ENCODE measurements at places on chromosomes 2 and 18.

- DNase-seq = no peak
Observed at GRCh38 chr2:65231892-65232477, 4.4 kb downstream of the ACTR2 start.

- no peak for DNase-seq
Observed at GRCh38 chr18:2974731-2975130, 38.2 kb downstream of the LPIN2 start.

DNA sequence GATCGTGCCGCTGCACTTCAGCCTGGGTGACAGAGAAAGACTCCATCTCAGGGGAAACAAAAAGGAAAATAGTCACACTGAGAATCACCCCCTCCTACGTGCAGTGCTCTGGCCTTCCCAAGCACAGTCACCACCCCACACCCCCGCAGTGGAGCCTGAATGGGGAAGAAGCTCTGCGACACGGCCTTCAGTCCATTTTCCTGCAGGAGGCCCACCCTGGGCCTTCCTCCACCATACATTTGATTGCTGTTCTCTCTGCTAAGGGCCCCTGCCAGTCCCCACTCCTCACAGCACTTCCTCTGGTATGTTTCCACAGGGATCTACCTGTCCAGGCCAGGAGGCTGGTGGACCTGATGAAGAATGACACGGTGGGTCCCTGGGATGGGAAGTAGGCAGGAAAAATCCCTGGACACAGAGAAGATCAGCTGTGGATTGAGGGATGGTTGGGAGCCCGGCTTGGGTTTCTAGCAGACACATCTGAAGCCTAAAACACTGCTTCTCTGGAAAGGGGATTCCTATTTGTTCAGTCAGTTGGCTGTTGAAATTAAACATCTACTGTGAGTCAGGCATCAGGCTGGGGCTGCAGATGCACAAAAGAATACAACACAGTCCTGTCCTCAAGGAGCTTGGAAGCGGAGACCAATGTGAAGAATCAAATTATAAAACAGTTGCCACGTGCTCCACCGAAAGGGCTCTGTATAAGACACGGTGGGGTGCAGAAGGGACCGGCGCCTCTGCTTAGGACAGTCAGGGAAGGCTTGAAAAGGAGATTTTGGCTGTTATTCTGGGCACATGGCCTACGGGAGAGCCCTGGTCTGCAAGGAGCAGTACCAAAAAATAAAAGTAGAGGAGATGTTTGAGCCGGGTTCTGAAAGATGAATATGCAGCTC lies 82.2 kb downstream of the PLB1 start:
- no peak for DNase-seq

GRCh38 chr18:13642440-13642827 lies 83.9 kb downstream of the FAM210A start:
- no peak for DNase-seq

GRCh38 chr2:234364661-234365060 lies 132.2 kb downstream of the ARL4C start:
- DNase-seq = no peak

DNA sequence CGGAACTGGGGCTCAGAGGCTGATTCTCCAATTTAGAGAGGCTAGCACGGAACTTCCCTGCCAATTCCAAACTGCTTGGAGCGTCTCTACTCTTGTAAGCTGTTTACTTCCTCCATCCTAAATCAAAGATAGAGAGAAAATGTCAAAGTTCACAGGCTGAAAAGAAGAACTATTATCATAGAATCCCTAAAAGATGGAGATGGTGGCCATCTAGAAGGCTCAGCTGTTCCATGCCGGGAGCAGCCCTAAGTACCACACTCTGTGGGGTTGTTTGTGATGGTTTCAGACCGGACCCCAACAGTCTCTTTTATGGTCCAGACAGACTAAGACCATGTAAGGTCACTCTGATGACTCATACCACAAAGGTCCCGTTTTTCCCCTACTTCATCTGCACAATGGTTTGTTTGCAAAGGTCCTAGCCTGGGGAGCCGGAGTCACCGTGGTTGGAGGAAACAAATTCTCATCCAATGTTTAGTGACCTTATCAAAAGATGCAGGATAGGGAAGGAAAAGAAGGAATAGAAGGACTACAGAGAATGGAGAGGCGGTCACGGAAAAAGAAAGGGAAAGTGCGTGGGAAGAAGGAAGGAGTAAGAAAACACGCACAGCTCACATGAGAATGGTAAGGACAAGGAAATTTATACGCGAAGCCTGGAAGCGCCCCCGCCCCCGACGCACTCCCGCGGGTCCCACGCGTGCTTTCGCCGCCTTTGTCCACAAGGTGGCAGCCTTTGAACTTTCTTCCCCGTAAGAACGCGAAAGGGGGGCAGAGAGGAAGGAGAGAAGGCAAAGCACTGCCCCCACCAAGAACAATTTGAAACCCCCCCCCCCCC lies 453 bp upstream of the ANTXR1 start:
- DNase-seq = peak; percentile 81

DNA sequence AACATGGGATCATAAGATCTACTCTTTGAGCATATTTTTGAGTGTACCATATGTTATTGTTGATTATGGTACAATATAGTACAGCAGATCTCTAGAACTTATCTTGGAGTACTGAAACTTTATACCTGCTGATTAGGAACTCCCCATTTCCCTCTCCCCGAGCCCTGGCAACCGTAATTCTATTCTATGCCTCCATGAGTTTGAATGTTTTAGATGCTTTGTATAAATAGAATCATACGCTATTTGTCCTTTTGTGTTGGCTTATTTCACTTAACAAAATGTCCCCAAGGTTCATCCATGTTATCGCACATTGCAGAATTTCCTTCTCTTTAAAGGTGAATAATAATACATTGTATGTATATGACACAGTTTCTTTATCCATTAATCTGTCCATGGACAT lies 117.2 kb downstream of the PTPRM start:
- no peak for DNase-seq
